ENCODE measurements at places on chromosomes 16 and 17.

DNA sequence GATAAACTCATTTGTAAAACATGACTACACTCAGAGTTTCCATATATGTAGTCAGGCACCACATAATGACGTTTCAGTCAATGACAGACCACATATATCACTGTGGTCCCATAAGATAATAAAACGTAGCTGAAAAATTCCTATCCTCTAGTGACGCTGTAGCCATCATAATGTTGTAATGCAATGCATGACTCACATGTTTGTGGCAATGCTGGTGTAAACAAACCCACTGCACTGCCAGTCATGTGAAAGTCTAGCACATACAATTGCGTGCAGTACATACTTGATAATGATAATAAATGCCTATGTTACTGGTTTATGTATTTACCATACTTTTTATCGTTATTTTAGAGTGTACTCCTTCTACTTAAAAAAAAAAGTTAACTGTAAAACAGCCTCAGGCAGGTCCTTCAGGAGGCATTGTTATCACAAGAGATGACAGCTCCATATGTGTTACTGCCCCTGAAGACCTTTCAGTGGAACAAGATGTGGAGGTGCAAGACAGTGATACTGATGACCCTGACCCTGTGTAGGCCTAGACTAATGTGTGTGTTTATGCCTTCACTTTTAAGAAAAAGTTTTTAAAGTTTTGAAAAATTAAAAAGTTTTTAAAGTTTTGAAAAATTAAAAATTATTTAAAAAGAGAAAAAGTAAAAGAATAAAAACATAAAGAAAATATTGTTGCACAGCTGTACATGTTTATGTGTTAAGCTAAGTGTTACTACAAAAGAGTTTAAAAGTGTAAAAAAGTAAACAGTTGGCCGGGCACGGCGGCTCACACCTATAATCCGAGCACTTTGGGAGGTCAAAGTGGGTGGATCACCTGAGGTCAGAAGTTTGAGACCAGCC, 9.0 kb downstream of the STAT5B start:
- peak; percentile 61 for DNase-seq

DNA sequence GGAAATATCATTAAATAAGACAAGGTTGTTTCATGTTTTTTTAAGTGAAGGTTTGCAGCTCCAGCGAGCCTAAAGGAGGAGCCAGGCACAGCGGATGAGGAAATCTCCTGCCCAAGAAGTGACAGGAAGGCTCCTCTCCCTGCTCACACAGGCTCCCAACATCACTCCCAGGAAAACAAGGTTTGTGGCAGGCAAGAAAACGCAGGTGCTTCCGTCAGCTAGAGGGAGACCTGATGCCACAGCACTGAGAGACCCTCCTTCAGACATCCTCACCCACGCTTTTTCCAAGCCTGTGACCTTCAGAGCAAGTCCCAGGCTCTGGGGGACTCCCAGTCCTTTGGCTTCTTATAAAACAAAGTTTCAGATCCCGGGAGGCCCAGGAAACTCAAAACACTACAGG, 89.7 kb downstream of the ZNF423 start:
- DNase-seq: no peak

GRCh38 chr17:55708175-55708974, 14.3 kb downstream of the TMEM100 start:
- DNase-seq: no peak

DNA sequence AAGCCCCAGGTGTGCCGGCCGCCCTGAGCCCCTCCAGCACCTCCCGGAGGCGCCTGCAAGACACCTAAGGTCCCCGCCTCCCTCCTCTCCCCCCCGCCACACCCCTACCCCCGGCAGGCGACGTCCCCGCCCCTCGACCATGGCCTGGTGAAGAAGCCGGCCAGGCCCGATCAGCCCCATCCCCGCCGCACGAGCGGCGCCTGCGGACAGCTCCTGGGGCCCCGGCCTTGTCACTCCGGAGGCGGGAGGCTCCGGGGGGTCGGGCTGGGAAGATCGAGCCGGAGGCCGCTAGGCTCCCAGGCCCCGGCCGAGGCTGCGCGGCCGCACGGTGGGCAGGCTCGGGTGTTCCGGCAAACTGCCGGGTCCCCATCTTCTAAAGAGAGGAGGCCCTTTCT, 405 bp upstream of the ACE start:
- DNase-seq: peak; percentile 22

- DNase-seq: no peak
Measured at GRCh38 chr17:9370467-9370866, 205.2 kb downstream of the STX8 start.
